Stimulated activated CD8-positive, alpha-beta memory T cell treated with anti-CD3 and anti-CD28 coated beads, Interleukin-2, amount 100 ng/mL, for 1 hour (primary cell): ENCODE measurements at places on chromosomes 6 and 20.

DNA sequence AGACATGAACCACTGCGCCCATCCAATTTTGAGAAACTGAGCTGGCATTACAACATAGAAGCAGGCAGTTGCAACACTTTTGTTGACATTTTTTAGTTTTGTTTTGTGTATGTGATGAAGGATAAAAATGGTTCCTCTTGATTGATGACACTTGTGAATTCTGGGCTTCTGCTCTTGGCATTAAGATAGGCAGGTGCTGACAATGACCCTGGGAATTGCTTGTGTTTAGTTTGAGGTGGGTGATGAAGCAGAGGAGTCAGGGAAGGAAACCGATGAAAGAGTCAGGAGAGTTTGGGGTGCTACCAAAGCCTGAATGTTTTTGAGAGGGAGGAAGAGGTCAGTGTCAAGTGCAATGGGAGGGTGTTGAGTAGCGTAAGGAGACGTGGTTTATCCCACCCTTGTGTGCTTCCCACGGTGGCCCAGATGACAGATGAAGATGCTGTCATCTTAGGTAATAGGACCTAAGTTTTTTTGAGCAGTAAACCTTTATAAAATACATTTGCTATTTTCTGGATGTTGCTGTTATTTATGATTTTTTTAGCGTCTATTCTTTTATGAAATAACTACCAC lies 19.4 kb downstream of the CDS2 start:
- no peak for DNase-seq

- DNase-seq, result no peak
Observed at GRCh38 chr6:107712665-107713551, 111.2 kb downstream of the SCML4 start.

DNA sequence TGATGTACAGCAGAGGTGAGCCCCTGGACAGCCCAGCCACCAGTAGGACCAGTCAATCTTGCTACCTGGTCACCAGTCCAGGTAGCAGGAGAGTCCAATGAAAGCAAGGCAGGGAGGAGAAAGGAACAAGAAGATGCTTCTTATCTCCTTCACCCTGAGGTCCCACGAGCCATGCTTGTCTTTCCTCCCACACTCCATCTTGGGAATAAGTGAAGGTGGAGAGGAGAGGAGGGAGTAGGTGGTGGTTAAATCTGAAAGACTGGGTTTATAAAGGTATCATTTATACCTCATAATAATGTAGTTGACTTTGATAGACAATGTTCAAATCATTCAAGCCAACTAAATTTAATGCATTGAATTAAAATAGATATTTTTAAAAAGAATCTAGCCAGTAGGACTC lies 35.9 kb downstream of the LAMP5 start:
- DNase-seq, result no peak

DNA sequence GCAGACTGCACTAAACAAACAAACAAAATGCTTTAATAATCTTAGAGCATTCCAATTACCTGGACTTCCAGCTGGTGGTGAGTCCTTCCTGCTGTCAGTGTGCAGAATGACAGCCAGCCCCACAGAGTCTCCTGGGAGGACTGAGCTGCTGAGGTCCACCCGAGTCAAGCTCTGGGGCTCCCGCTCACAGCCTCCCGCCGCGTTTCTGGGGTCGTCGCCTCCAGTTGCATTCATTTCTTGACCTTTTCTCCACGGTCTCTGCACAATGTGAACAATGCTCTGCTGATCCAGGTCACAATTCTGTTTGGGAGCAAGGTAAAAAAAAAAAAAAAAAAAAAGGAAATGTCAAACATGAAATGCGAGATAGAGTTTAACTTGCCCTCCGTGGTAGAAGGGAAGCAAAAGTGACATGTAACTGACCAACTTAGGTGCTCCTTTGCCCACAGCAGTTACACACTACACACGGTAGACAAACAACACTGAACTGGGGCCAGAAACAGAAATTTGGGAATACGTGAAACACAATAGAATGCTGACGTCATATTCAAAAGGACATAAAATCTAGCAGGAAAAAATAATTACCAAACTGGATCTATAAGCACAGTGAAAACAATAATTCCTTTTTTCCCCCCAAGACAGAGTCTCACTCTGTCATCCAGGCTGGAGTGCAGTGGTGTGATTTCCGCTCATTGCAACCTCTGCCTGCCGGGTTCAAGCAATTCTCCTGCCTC lies 464.9 kb downstream of the PRKN start:
- no peak for DNase-seq

DNA sequence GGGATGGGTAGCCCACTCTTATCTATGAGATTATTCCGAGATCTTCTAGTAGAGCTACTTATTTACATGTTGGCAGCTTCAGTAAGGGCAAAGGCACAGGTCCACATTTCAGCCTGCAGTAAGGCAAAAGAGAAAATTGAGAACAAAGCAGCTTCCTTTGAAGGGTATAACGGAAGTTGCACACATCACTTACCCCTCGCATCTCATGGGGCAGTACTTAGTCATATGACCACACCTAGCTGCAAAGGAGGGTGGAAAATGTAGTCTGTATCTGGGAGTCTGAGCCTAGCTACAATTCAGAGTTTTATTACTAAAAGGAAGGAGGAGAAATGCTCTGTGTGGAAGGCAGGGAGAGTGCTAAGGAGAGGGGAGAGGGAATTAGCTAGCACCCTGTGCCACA lies 29.7 kb downstream of the SPACA1 start:
- no peak for DNase-seq

DNA sequence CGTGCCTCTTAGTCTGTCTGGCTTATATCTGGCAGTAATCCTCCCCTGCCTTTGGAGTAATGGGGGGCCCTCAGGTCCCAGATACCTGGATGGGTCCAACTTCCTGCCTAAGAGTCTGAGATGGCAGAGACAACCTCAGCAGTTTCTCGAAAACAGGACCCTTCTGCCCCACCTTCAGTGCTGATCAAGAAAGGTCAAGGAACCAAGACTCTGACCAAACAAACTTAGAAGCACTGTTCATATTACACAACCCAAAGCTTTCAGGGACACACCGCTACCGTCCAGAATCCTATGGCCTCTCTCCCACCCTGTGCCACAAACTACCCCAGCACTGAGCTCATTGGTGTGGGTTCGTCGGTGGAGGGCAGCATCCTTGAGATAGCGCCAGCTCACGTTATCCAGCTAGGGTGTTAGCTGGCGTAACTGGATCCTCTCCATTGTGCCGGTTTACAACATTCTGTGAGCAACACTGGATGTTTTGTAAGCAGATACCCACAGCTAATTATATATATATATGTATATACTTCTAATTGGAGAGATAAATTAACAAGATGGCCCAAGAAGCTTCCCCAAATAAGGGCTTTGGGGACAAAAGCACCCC lies 7.6 kb upstream of the TMC2 start:
- no peak for DNase-seq

DNA sequence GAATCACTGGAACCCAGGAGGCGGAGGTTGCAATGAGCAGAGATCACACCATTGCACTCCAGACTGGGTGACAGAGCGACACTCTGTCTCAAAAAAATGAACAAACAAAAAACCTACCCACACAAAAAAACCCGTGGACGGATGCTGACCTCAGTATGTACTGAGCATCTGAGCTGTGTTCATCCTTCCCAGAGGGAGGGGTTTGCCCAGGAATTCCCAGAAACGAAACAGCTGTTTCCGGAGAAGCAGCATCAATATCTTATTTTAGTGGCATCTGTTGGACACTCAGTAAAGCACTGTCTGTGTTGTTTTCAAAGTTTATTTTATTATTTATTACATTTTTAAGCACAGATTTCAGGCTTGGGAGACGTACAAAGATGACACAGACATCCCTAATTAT lies 18.7 kb downstream of the NANP start:
- no peak for DNase-seq

DNA sequence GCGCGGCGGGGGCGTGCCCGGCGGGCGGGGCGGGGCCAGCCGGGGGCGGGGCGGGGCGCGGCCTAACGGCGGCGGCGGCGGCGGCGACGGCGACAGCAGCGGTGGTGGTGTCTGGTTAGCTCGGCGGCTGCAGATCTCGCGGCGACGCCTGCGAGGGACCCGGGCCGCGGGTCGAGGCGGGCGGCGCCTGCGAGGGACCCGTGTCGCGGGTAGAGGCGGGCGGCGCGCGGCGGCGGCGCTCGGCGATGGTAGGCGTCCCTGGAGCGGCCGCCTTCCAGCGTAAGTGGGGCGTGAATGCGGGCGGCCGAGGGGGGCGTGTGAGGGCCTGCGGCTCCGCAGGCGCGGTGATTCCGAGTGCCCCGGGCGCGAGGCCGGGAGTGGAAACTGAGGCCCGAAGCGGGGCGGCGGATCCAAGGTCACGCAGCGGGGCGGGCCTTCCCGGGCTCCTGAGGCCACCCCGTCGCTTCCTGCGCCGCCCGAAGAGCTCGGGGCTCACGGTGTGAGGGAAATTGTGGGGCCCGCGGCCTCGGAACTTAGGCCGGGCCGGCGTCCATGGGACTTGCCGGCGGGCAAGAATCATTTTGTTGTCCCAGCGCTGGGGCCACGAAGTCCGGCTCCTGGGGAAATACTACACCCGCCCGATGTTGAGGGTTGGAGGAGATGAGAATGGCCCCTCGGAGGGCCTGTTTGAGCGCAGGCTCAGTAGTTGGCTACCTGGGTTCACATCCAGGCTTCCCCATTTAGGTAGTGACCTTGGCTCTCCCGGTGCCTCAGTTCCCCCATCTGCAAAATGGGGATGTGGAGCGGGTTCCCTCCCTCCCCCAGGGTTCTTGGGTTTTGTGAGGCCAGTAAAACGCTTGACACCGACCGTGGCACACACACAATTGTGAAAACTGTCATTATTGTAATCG lies at the start of gene CBFA2T2:
Gene CBFA2T2 (plus strand): TSS at position 74 of the 911 bp plus-strand sequence. CDS start 172 bp downstream, at position 246.
- DNase-seq, result no peak

GRCh38 chr6:90444160-90444714 lies 142.6 kb downstream of the MAP3K7 start:
- DNase-seq, result no peak

DNA sequence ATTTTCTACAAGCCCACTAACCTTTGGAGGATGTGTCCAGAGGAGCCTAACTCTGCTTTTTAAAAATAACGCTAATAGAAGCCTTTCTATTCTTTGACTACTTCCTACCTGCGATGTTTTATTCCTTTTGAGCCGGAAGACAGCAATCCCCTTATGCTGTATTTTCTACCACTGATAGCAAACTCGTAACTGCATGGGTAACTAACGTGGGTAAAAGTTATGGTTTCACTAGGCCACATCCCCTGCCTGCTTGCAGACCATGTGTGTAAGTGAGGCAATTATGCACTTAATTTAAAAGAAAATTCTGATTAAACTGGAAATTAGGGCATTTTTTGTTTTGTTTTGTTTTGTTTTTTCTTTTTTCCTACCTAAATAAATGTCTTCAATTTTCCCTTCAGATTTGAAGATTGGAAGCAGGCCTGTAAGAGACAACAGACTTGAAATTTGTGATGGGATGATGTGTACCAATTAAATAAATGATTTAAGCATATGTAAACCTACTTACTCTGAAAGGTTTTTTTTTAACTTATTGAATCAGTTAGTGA lies 931 bp downstream of the UFL1 start:
- no peak for DNase-seq

DNA sequence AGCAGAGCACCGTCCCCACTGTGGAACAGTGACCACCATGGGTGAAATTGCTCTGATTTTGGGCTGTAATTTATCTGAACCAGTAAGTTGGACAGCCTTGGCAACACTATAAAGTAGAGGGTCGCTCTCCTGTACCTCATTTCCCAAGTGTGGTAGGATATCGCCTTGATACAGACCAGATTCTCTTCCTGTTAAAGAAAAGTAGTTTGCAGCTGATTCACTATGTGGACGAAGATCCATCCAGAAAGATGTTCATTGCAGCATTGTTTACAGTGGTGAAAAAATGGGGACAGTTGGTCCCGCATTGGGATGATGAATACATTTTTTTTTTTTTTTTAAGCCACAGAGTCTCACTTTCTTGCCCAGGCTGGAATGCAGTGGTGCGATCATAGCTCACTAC lies 74.3 kb downstream of the SLX4IP start:
- DNase-seq, result no peak

DNA sequence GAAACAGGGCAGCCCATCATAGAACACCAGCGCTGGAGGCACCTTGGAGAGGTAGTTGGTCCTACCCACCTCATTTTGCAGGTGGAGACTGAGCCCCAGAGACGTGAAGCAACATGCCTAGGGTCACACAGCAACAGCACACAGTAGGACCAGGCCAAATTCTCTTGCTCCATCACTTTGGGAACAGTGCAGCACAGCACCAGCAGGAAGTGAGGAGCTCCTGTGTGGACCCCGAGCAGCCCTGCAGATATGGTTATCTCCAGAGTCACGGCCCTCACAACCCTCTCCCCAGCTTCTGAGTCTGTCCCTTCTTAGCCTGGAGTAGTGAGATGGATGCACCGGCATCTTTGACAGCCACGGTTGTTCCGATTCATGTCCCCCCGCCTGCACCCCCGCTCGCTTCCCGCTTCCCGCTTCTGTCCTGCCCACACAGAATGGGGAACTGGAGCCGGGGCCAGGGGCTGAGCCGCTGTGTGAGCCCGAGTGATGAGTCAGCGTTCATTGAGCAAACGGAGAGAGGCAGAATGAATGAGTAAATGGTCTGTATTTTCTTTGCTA lies 72.6 kb upstream of the DUSP22 start:
- no peak for DNase-seq

GRCh38 chr20:2037296-2037914 lies 43.5 kb upstream of the PDYN start:
- DNase-seq, result no peak

DNA sequence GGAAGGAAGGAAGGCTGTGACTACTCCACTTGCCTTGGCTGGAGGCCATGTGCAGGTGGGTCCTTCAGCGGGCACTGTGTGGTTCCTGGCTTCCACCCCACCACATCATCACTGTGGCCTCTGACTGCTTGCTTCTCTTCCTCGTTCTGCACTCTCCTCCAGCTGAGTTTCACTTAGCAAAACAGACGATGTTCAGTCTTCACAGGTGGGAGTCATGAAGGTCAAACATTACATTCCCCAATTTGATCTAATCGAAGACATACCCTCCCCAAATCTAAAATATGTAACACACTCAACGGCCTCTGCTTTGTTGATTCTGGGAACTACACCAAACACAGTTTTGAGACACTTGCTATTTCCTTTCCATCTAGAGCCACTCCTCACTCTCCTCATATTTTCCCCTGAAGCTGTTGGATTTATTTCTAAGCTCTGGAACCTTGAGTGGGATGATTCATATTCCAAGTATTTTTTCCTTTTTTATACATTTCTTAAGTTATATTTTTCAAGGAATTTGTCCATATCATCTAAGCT lies 132.5 kb upstream of the FOXA2 start:
- no peak for DNase-seq

DNA sequence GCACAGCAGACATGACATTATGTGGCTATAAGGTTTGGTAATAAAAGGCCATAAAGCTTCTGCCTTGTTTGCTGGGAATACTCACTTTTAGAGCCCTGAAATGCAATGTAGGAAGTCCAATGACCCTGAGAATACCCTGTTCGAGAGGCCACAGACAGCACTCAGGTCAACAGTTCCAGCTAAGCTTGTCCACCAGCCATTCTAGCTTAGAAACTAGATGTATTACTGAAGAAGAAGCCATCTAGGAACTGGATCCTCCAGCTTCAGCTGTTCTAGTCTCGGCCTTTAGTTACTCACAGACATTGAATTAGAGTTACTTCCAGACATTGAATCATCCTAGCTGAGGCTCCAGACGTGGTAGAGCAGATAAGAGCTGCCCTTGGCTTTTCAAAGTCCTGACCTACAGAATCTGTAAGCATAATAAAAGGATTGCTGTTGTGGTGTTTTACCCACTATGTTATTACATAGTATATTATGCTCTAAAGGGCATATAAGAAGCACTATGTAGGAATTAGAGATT lies 84.9 kb downstream of the MMS22L start:
- no peak for DNase-seq
